ENCODE measurements at places on chromosomes 7 and 10.

DNA sequence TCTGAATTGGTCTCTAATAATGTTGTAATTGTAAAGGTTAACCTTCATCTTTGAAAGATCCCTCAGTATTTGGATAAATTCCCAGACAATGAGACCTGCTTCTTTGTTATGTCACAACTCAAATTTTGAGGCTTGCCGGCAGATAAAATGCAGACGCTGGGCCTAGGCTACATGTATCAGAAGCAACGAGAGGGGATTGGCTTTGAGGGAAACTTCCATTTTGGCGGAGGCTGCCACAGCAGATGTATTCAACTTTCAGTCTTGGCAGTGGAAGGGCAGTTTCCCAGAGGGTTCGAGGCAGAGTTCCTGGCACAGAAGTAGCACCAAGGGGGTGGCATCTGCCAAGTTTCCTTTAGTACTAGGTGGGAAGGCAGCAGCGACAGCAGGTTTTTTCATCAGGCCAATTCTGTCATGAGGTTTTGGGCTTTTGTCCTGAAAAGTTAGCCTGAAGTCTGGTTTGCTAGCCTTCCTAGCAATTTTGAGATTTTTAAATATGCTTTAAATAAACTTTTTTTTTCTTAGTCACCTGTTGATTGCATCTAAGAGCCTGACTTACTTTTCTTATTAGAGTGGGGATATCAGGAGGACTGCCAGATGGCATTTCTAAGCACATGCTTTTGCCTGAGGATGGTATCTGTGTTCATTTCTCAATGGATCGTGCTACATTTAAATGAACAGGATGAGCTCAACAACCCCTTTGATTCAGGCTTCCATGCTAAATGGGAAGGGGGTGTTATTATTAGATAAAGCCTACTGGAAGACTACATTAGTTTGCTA lies 89.5 kb upstream of the FAM3C start:
- peak; percentile 34 for DNase-seq

DNA sequence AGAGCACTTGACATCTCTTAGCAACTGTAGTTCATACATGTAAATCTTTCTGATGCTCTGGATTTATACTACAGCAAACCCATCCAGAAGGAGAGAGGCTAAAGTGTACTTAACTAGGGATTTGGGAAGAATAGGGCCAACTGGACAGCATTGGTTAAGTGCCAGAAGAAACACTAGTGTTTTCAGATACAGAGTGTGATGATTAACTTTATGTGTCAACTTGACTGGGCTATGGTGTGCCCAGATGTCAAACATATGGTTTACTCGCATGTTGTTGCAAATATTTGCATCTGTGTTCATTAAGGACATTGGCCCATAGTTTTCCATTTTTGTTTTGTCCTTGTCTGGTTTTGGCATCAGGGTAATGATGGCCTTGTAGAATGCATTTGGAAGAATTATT lies 384.7 kb upstream of the KCND2 start:
- no peak for DNase-seq

- no peak for DNase-seq
Observed at GRCh38 chr7:90736968-90737939, 141.1 kb downstream of the CDK14 start.

DNA sequence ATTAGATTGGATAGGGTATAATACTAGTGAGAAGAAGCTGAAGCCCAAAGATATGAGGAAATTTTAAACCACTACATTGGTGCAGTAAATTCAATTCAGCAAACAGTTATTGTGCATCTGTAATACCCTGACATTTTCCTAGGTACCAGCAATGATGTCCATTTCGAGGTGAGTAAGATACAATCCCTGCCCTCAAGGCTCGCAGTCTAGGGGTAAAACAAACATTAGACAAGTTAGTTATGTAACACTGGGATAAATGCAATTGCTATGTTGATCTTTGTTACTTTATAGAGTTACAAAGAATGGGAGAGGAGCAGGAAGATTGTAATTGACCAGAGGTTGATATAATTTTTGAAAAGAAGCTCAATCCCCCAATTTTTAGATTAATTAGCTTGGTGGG lies 168.1 kb downstream of the PRKG1 start:
- no peak for DNase-seq
